ENCODE measurements at places on chromosomes 12 and 14. TPM values are rescaled to one million over a fixed set of nuclear protein-coding genes. Genes with fewer than 3 reads are reported as not detected.

DNA sequence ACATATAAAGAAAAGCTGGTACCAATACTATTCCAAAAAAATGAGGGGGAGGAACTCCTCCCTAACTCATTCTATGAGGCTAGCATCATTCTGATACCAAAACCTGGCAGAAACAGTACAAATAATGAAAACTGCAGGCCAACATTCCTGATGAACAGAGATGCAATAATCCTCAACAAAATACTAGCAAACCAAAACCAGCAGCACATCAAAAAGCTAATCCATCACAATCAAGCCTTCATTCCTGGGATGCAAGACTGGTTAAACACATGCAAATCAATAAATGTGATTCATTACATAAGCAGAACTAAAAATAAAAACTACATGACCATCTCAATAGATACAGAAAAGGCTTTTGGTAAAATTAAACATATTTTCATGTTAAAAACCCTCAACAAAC lies 281.3 kb downstream of the KCNH5 start:
- no peak for DNase-seq

GPR84 gene
- total RNA-seq: 0.18 TPM

- no peak for DNase-seq
Observed at GRCh38 chr12:127655691-127656090, 611.3 kb upstream of the TMEM132C start.

DNA sequence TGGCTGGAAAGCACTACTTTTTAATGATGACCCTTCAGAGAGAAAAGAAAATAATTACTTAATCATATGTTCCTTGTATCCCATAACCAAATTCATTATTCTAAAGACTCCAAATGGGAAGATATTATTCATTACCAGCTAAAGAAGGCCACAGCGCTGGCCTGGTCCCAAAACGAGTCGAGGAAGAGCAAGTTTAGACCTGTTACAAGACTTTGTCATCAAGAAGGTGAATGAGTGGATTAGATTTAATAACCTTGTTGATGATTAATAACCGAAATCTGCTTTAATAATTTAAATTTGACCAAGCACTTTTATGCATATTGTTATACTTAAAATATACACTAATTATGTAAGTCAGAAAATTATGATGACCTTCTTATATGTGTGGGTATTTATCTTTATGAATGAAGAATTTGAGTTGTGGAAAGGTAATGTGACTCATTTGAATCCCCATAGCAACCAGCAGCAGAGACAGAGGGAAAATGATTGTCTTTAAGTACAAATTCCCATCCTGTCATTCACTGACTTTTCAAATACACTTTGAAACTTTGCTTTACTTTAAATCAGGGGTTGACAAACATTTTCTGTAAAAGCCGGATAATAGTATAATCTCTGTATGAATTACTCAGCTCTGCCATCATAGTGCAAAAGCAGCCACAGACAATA lies 200.3 kb upstream of the NPAS3 start:
- no peak for DNase-seq

CLEC1A gene
- total RNA-seq: not detected

GRCh38 chr14:97777622-97778355 lies 980.6 kb downstream of the VRK1 start:
- no peak for DNase-seq

DNA sequence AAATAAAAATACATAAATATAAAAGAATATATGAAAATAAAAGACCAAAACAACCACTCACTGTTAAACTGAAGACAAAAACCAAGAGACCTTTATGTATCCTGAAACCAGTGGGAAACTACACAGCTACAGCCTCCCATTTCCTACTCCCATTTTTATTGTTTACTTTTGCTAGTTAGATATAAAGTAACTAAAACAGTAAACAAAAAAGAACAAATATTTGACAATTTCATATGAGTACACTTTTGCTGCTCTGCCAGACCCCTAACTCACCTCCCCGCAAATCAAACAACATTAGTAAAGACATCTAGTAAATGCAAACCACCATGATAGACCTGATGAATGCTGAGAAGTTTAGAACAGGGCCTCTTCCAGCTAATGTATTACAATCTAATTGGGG lies 97.1 kb downstream of the BCL2L14 start:
- DNase-seq: no peak

DAO gene
- total RNA-seq: not detected

VWF gene
- total RNA-seq: 0.32 TPM

GRCh38 chr12:93664573-93665138 lies 12.5 kb upstream of the CRADD start:
- no peak for DNase-seq

Measured in OCI-LY7 (cell line).